ENCODE measurements at places on chromosomes 11 and 22. TPM values are rescaled to one million over a fixed set of nuclear protein-coding genes. Genes with fewer than 3 reads are reported as not detected.

PACSIN3 gene
- total RNA-seq, result 76.2 TPM

DDX25 gene
- 6.7 TPM for total RNA-seq

DUSP8 gene
- total RNA-seq, result 1.7 TPM

C11orf87 gene
- total RNA-seq, result not detected

FAM180B gene
- total RNA-seq, result not detected

MOGAT2 gene
- total RNA-seq, result not detected

CCDC157 gene
- total RNA-seq, result 4.7 TPM

Data from H7 (cell line).